ENCODE measurements at places on chromosomes 1 and 21. TPM values are rescaled to one million over a fixed set of nuclear protein-coding genes. Genes with fewer than 3 reads are reported as not detected.
A peak's percentile ranks its signal among the peaks of the same experiment; 100 is the strongest.

DNA sequence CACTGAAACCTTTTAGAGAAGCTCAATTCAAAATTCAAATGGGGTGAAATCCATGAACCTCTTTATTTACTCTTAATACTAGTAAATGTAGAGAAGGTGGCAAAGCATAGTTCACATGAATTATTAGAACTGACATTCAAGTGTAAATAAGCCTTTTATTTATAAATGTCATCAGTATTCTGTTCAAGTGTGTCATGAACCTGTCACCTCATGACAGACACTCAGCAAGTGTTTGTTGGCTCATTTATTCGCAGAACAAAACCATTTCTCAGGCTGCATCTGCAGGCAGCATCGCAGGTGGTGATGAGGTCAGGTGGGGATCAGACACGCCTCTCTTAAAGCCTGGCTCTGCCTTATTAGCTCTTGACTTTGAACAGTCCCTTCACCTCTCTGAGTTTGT is 116.6 kb downstream of the SETD4 start:
- DNase-seq = no peak

DNA sequence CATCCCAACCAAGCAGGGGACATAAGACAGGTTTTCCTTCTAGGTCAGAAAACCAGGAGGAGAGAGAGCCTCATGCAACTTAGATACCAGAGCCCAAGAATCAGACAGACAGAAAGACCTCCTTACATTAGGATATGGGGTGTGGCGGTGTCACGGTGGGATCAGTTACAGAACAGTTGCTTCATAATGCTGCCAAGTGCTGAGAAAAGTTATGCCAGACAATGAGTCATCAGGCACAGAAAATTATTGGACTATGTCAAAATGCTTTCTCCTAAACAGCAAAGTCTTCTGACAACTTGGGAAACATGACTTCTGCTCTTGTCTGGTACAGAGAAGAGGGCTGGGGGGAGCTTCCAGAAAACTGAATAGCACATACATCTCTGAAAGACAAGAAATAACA is 1120.2 kb upstream of the TMPRSS15 start:
- DNase-seq = peak; percentile 89

GRCh38 chr1:93518516-93518915 is 70.6 kb downstream of the FNBP1L start:
- DNase-seq = no peak

DNA sequence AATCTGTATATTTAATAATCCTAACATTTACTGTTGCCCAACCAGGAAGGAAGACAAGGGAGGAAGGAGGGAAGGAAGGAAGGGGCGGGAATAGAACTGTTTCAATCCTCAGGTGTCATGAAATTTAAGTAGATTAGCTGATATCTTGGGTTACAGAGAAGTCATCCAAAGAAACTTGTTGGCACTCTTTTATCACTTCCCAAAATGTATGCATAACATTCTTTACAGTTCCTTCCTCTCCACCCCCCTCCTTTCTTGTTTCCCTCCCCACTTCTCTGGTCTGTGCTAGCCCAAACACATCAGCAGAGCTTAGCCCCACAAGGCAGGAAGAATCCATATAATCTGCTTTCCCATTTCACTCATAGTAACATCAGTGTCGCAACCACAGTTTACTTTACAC is 110.9 kb downstream of the ESRRG start:
- no peak for DNase-seq

DNA sequence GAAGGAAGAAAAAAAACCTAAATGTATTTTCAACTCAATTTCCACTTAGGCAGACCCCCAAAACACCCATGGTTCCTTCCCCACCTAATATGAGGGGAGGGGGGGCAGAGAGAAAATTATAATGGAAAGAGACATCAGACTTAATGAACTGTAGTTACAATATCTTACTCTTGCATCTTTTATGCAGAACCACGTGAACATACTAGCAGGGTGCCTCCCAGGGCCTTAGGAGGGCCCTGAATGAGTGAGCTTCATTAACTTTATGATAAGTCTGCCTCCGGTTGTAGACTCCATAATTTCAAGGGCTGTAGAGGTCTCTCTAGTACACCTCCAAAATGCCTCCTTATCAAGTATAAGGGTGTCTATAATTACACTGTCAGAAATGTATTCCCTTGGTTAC is 11.3 kb upstream of the KIRREL1 start:
- no peak for DNase-seq

- peak; percentile 29 for DNase-seq
Measured at GRCh38 chr1:169958987-169959386, 65.3 kb upstream of the SCYL3 start.

The MAB21L3 gene
- total RNA-seq = 2.2 TPM

The OR2W3 gene
- total RNA-seq = 5.5 TPM

The RNU1-2 gene
- total RNA-seq = under 0.01 TPM

The ADAMTS4 gene
- 7.5 TPM for total RNA-seq

The OR2T34 gene
- not detected for total RNA-seq

- no peak for DNase-seq
Measured at GRCh38 chr1:19739628-19740027, 60.1 kb downstream of the TMCO4 start.

DNA sequence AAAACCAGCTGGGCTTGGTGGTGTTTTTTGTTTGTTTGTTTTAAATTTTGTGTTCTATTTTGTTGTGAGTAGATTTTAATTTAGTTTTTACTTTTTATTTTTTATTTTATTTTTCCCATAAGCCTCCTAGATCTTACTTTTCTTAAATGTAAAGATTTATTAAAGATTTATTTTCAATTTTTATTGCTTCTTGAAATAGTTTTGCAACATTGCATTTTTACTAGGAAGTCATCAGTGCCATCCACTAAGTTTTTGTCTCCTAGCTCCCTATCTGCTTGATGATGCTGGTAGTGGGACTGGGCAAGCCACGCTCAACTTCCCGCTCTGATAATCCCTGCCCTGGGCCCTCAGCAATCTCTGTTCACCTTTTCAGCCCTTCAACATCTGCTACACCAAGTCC is 175.4 kb downstream of the CDC7 start:
- DNase-seq = no peak
